ENCODE measurements at places on chromosomes 7 and 10.

DNA sequence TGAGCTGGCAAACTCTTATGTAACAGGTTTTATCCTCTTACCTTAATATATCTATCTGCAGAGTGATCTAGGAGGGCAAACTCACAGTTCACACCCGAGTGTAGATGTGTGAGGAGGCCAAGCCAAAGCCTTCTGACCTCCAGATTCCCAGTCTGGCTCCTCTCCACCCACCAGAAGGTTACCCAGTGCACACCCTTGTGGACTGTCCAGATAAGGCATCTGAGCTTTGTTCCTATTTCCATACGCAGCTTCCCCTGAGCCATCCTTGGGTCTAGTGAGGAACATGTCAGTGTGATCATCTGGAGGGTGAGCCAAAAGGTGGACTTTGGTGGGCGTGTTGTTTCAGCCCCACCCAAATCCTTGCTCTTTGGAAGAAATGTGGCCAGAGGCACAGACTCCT is 203.0 kb upstream of the MEOX2 start:
- no peak for DNase-seq

DNA sequence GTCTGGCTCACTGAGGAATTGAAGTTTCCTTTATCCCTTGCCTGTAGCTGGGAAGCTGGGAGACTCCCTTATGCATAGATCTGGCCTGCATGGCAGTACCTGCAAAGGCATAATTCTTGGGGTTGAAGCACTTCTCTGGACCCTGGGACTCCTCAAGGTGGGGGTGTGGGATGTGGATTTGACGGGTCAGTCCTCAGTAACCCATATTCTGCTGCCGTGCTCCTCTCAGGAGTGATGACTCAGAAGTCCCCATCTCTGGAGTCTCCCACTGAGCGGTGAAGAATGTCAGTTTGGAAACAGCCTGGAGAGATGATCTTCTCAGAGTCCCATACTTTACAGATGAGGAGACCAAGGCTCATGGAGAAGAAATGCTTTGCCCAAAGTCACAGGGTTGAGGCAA is 49.0 kb downstream of the SORCS3 start:
- no peak for DNase-seq

DNA sequence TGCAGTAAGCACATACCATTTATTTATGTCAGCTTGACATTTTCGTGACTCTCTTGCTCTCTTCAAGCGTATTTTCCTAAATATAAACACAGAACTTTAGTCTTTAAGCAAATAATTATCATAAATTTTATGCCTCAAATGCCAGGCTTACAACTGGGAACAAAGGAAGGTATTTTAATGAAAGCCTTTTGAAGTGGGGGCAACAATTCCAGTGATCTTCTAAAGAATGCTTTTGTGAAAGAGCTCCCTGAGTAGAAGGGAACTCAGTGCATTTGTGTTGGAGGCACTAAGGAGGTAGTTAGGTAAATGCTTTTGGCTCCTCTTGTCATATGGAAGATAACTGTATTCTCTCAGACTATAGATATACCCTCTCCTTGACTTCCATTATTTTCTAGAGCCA is 104.9 kb downstream of the VPS50 start:
- no peak for DNase-seq

DNA sequence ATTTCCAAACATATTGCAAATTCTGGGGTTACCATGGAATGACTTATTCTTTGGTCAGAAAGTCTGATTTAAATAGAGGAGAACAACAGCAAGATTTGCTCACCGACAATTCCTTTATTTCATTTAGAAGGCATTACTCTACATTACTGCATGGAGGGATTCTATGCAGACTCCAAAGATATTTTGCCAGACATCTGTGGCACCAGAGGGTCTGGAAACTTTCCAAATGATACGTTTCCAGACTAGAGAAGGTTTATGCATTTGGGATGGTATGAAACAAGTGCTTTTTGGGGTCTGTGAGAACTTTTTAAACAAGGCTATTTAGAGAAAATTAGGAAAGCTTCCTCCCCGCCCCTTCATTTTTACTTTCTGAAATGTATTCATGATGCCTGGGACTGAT is 125.3 kb downstream of the SAMD9 start:
- DNase-seq = no peak

DNA sequence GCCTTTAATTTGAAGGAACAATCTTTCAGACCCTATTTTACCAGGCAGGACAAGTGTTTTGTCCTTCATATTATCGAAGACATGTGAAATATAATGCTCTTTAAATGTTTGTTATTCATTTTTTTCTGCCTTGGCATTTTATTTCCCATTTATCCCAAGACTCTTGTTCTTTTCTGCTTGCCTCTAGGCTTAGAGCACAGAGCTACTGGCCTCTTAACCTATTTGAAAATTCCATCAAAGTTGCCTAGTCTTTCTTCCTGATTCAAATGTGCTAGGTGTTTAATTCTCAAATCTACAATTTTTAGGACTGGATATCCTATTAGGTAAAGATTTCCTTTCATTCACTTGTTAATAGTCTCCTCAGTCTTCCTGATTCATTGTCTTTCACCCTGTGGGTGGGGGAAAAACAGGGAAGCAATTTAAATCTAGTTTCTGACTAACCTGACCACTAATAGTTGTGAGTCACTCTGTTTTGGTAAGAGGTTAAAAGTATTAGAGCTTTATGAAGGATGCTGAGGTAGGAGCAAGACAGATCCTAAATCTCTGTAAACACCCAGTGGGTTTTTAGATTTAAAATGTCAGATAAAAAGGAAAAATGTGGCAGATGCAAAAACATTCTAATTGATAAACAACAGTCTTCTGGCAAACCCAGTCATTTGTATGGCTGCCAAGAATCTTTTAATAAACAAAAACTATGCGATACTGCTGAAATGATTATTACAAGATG is 1.5 kb downstream of the LIPK start:
- DNase-seq = peak; percentile 70

All from Panc1 (cell line).